ENCODE measurements at places on chromosomes 13 and 19.

- peak; percentile 63 for DNase-seq
Measured at GRCh38 chr19:11196406-11197287, 698 bp downstream of the KANK2 start.

DNA sequence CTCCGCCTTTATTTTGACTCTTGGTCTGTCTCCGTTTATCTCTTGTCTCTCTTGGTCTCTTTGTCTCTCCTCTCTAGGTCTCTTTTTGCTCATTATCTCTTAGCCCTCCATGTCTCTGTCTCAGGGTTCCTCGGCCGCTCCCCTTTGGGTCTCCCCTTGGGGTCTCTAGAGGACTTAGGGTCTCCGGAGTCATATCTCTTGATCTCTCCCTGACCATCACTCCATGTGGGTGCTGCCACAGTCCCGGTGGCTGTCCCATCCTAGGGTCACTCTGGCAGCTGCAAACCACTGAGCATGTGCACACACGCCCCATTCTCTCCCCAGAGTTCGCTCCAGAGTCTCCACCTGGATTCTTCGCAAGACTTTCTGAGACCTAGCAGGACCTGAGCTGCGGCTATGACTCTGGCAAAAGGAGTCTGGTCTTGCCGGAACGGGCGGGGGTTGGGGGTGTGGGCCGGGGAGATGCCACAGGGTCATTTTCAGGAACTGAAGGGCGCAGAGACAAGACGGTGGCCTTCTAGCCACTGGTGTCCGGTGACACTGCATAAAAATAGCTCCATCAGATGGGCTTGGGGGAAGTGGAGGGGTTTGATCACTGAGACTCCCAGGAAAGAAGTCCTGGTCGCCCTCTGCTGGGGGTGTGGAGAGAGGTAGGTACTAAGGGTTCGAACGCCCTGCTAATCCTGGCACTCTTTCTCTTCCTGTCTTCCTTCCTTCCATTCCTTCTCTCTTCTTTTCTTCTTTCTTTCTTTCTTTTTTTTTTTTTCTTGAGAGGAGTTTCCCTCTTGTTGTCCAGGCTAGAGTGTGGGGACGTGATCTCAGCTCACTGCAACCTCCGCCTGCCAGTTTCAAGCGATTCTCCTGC is 1.2 kb upstream of the KCNA7 start:
- DNase-seq = peak; percentile 56

DNA sequence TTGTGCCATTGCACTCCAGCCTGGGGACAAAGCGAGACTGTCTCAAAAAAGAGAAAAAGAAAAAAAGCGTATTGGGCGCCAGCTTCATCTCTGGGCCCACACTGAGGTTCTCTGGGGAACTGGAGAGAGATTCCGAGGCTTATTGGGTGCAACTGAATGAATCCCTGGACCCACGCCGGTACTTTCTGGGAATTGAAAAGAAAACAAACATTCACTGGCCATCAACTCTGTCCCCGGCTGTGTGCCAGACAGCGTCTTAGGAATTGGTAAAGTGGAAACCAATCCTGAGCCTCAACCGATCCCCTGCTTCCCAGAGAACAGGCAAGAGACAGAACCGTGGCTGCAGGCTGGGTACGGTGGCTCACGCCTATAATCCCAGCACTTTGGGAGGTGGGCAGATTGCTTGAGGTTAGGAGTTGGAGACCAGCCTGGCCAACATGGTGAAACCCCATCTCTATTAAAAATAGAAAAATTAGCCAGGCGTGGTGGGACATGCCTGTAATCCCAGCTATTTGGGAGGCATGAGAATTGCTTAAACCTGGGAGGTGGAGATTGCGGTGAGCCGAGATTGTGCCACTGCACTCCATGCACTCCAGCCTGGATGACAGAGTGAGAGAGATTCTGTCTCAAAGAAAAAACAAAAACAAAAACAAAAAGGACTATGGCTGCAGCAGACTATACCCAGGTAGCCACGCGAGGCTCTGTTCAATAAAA is 8.6 kb downstream of the ANO8 start:
- DNase-seq = no peak

GRCh38 chr13:114131583-114132418 is 622 bp downstream of the RASA3 start:
- DNase-seq = peak; percentile 32

GRCh38 chr19:52734893-52735661 is at the start of gene ZNF611:
TSS of gene ZNF611 (minus strand) at chr19:52735044. CDS start at chr19:52715894, 19,150 bp downstream.
- DNase-seq = peak; percentile 98

GRCh38 chr13:36131931-36132297 is 732 bp upstream of the DCLK1 start:
- peak; percentile 75 for DNase-seq

- peak; percentile 76 for DNase-seq
Measured at GRCh38 chr13:42615691-42616090, 41.7 kb downstream of the TNFSF11 start.

- no peak for DNase-seq
Measured at GRCh38 chr13:97026531-97027161, 32.4 kb upstream of the OXGR1 start.

- DNase-seq = no peak
Measured at GRCh38 chr13:39263531-39263930, 225.3 kb downstream of the NHLRC3 start.

DNA sequence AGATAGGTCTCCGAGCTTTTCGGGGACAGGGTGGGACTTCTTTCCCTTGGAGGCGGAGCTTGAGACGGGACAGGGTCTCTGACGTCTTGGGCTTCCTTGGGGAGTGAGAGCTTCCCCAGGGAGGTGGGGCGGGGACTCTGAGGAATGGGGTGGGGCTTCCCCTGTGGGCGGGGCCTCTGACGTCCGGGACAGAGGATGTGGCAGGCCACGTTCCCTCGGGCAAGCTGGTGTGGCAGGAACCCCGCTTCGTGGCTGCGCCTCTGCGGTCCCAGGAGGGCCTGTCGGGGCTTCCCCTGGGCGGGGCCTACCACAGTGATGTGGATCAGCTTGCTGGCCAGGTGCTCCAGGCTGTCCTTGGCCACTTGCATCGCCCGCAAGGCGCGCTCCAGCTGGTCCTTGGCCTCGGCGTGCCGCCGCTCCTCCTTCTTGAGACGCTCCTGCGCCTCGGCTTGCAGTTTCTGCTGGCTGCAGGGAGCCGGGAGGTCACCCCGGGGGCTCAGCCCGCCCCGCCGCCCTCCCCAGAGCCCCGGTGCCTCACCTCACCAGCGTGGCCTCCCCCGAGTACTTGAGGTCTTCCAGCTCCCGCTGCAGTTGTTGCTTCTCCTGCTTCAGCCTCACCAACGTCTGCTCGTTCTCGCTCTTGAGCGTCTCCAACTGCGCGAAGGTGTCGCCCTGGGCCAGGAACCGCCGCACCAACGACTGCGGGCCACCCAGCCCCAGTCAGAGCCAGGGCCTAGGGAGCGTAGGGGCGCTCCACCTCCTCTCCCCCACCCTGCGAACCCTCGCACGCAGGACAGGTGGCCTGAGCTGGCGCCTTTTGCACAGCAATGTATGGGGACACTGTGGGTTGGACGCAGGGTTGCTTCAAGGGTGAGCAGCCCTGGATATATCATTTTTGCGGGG is 3.3 kb upstream of the RGL3 start:
- peak; percentile 85 for DNase-seq

- peak; percentile 98 for DNase-seq
Measured at GRCh38 chr13:32984857-32985626, 31.2 kb upstream of the KL start.

- DNase-seq = peak; percentile 53
Measured at GRCh38 chr19:32708457-32708856, 11.1 kb upstream of the TDRD12 start.

- DNase-seq = no peak
Measured at GRCh38 chr19:8607386-8607785, 3.1 kb downstream of the ADAMTS10 start.
